Stimulated activated CD8-positive, alpha-beta memory T cell treated with anti-CD3 and anti-CD28 coated beads, Interleukin-15, amount 100 ng/mL, for 24 hours (primary cell): ENCODE measurements at places on chromosomes 6 and 20.

DNA sequence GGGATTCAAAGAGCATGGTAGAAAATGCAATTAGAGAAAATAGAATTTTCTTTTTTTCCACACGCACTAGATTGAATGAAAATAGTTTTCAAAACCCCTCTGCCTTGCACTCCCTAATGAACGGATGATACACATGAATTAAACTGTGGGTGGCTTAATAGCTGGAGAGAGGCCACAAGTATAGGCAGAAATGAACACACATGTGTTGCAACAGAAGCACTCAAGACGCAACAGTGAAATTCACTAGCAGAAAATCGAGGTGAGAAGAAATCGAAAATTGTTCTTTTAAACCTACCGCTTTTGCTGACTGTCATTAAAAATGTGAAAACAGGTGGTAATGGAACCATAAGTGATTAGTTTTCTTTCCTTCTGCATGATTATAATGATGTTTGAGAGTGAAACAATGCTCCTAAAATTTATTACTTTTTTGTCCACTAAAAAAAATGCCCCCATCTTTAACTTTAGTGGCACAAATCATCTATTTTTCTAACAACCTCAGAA is 80.1 kb upstream of the SHLD1 start:
- no peak for DNase-seq

DNA sequence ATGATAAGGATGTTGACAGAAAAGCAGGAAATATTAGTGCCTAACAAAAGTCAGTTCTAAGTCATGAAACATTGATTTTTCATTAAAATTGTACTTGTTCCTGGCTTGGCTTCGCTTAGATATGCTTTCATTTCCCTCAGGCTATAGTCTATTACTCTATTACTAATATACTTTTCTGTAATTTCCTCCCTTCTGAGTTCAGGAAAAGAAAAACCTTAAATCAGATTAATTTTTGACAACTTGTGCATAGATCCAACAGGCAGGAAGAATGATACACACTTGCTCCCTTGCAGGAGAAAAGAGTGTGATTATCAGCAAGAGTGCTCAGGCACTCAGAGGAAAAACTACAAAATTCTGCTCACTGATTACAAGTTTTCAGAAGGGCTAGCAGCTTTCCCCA is 145.2 kb upstream of the THEMIS start:
- DNase-seq, result no peak

- no peak for DNase-seq
Observed at GRCh38 chr6:147974376-147974775, 368.3 kb upstream of the SASH1 start.

GRCh38 chr20:21064924-21065323 is 41.2 kb downstream of the LINC00237 start:
- no peak for DNase-seq

- no peak for DNase-seq
Observed at GRCh38 chr6:167855825-167856425, 29.2 kb downstream of the AFDN start.

GRCh38 chr6:38725414-38726183 is 10.5 kb downstream of the DNAH8 start:
- DNase-seq, result no peak
